Neural progenitor cell (in vitro differentiated cells): ENCODE measurements at places on chromosomes 3 and 15. TPM values are rescaled to one million over a fixed set of nuclear protein-coding genes. Genes with fewer than 3 reads are reported as not detected.
A peak's percentile ranks its signal among the peaks of the same experiment; 100 is the strongest.

DNA sequence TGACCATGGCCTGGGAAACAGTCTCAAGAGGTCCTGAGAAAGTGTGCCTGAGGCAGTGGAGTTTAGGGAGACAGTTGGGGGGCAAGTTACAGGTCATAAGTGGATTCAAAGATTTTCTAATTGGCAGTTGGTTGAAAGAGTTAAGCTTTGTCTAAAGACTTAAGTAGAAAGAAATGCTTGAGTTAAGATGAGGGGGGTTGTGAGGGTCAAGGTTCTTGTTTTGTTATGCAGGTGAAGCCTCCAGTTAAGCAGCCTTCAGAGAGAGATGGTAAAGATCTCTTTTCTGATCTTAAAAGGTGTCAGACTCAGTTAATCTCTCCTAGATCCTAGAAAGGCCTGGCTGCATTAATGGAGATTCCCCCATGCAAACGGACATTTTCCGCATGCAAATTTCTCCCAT, 356.3 kb upstream of the C2CD4B start:
- no peak for DNase-seq

The MORC1 gene
- total RNA-seq: not detected in 2 replicates

The GALNT15 gene
- total RNA-seq: 0.09 TPM in 1 of 2 replicates, not detected in the other

DNA sequence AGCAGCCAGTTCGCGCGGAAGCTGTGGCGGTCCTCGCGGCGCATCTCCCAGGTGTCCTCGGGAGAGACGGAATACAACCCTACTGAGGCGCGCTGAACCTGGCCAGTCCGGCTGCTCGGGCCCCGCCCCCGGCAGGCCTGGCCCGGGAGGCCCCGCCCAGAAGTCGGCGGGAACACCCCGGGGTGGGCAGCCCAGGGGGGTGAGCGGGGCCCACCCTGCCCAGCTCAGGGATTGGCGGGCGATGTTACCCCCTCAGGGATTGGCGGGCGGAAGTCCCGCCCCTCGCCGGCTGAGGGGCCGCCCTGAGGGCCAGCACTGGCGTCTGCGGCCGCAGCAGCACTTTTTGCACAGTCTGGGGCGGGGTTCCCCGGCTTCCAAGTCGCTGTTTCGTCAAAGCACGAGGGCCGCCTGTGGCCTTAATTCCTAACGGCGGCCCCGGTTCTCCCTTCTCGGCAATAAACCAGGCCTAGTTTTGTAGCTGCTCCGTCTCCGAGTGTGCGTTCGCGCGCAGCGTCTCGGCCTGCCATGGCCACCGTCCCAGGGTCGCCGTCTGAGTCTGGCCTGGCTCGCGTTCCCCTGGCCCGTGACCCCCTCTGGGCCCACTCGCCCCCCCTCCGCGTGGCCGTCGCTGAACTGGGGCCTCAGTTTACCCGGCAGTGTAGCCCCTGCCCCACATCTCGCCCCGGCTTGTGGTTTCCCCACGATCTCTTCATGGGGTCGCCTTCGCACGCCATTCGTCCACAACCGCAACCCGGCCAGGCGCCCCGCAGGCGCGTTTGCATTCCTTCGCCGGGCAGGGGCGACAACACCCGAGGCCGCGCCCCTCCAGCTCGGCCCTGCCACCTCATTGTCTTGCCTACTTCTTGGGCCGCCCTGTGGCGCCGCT, 30.0 kb downstream of the NBEAL2 start:
- DNase-seq: peak; percentile 95

The ZKSCAN7 gene
- 14.1 and 18.7 TPM in 2 replicates for total RNA-seq

The TMEM212 gene
- not detected in 2 replicates for total RNA-seq

DNA sequence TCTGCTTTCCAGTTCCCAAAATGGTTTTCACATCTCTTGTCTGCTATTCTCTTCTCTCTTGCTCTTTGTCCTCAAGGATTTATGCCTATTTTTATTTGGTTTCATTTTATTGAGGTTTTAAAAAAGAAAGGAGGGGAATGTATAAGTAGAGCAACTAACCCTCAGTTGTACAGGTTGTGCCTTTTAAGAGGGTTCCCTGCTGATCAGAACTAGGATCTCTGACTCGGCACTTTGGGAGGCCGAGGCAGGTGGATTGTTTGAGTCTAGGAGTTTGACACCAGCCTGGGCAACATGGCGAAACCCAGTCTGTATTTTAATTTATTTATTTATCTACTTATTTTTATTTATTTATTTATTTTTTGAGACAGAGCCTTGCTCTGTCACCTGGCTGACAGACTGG, 123.6 kb downstream of the ZNF609 start:
- DNase-seq: no peak

The KBTBD12 gene
- total RNA-seq: 0.15 TPM in 1 of 2 replicates, not detected in the other

DNA sequence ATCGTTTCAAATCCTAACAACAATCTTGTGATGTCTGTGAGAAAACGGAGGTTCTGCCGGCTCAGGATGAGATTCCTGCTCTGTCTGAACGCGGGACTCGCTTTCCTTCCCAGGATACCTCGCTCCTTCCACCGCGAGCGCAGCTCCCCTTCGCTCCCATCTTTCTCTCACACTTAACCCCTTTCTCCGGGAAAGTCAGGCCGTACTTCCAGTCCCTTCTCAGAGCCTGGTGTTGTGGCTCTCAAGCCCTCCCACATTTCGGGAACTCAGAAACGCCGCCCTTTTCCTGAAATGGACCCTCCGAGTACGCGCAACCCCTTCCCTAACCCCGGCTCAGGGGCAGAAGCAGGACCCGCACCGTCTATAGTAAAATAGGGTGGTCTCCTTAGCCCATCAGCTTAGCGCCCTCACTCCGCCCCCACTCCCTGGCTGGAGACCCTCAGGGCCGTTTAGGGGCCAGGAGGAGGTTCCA, 378 bp upstream of the FEM1B start:
- peak; percentile 81 for DNase-seq

The TMEM207 gene
- total RNA-seq: not detected in 2 replicates

DNA sequence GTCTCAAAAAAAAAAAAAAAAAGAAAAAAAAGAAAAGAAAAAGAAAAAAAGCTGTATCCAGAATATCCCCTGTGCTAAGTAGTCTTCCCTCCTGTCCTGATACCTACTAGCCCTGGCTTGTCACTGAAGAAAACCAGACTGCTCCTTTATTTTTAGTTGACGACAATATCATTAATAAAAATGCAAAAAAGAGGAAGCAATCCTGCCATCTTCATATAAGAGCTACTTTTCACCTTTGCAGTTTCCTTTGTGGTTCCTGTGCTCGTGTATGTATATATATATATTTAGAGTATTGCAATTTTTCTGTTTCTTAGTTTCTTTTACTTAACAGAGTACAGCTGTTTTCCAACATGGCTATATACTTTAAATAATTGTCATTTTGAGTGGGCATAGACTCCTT, 13.6 kb downstream of the C3orf20 start:
- no peak for DNase-seq

The HRG gene
- total RNA-seq: not detected in 2 replicates

DNA sequence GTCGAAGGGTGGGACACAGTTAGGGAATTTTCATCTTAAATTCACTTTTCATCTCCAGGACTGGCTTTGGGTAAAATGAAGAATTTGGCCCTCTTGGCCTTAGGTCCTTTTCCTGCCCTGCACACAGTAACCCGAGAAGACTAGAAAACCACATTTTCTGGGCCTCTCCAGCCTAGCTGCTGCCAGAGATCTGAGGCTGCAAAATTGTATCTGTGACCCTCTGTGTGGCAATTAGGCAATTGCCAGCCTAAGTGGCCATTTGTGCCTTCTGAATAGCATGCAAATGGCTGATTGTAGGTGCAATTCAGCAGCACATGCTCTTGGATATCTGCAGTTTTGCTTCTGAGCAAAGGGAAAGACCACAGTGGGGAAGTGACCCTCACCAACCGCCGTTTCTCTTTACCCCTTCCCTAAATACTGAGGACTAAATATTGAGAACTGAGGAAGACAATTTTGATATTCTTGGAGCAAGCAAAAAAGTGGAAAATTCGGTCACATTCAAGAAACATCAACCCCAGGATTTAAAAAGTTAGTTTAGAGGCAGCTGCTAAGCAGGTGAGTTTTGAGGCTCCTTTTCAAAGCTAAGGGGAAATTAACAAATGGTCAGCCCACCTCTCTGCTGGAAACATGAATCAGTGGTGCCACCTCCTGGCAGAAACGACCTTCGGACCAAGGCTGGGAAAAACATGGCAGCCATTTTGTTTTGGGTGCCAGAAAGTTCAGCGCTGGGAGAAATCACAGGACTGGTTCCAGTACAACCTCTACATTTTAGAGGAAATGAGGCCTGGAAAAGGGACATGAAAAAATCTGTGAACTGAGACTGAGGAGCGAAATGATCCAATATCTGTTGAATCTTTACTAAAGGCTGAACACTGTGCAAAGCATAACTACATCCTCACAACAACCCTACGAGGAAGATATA, 56.6 kb upstream of the PRTG start:
- DNase-seq: peak; percentile 80
